ENCODE measurements at places on chromosomes 16 and 17.
A peak's percentile ranks its signal among the peaks of the same experiment; 100 is the strongest.

GRCh38 chr17:49959183-49959935 lies 9.6 kb upstream of the DLX4 start:
- no peak for DNase-seq

GRCh38 chr16:58862334-58863021 lies 128.4 kb upstream of the GOT2 start:
- no peak for DNase-seq

GRCh38 chr16:66933776-66934137 lies 445 bp downstream of the CIAO2B start:
- no peak for DNase-seq

DNA sequence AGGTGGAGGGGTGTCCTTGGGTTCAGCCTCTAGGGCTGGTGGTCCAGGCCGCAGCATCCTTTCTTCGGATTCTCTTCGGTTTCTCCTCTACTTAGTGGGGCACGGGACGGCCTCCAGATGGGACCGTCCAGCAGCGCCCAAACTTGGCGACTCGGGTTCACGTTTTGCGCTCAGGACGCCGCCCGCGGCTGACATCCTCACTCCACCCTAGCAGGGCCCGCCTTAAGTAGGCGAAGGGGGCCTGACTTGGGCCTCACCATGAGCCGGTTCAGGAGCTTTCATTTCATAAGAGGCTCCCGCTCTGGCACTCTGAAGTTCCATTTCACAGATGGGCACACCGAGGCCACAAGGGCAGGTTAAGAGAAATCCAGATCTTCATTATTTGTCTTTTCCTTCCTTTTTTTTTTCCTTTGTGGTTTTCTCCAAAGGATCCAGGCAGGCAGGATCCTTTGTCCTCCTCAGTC lies 141.2 kb downstream of the SEC14L1 start:
- peak; percentile 81 for DNase-seq

DNA sequence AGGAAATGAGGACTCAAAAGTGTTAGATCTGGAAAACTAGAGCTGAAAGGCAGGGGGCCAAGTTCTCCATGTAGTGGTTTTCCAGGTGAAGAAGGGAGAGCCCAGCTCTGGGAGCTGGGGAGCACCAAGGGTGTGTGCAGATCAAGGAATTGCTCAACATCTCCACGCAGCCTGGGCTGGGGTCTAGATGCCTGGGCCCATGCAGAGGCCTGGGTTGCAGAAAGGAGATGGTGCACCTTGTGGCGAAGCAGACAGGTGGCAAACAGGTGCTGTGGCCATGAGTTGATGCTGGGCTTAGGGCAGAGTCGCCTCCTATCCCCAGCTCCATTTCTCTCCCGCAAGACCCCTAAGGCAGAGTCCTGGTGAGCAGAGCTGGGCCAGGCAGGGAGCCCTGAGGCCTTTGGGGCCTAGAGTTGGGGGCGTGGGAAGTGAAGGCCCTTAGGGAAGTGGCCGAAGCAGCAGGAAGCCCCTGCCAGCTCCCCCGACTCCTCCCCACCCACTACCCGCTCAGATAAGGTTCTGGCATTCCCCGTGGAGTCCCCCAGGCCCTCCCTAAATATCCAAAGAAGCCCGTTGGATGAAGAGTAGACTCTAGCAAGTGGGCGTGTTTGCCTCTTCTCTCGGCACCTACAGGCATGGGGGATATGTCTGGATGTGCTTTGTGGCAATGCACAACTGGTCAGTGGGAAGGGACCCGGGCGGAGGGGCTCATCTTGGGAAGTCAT lies 777 bp downstream of the FOXN1 start:
- DNase-seq: no peak

DNA sequence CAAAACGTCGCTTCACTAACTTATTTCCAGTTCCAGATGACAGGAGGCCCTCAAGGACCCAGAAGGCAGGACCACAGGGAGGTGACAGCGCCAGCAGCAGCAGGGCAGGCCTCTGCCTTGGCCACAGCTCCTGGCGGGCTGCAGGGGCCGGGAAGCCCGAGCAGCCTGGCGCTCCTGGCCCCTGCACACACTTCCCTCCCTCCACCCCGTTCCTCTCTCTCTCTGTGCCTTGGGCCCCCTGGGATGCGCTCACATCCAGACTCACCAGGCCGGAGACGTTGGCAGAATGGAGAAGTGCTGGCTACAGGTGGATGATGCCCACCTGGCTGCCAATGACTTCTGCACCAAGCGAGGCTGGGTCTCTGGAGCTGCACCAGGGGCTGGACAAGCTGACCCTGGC lies 12.7 kb downstream of the ZNF594 start:
- no peak for DNase-seq

GRCh38 chr16:4847774-4848587 lies 700 bp downstream of the UBN1 start:
- peak; percentile 79 for DNase-seq

DNA sequence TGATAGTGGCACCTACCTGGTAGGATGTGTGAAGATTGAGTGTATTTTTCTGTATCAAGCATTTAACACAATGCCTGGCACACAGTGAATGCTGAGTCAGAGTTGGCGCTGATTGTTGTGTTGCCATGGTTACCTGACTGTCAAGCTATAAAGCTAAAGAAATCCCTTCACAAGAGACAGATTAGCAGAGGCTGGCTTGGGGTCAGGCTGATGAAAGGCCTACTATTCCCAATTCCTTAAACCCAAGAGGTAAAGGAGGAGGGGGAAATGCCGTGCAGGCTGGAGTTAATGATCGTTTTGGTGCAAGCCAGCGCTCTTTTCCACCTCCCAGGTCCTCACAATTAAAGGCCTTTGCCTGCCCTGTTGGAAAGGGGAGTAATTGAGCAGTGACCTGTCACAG lies 5.9 kb downstream of the CLEC19A start:
- no peak for DNase-seq

DNA sequence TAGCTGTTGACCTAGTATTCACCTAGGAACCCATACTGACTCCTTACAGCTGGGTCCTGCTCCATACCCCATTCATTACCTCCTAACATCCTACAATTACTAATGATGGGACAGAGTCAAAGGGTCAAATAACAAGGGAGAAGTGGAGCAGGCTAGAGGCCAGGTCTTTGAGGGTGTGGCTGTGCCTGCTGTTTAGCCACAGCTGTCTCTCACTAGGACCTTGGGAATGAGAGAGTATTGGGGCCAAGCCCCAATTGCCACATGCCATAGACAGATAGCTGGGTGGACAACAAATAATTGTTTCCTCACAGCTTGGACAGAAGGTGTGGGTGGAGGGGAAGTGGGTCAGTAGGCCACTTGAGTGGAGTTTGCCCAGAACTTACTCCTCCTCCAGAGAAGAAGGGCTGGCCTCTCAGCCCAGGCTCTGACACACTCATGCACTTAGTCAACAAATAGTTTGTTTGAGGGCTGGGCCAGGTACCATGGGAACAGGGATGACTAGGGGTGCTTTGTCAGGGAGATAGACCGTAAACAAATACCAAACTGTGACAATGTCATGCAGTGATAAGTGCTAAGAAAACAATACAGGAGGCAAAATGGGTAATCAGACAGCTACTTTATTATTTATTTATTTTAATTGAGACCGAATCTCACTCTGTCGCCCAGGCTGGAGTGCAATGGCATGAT lies 10.2 kb upstream of the CENPT start:
- DNase-seq: peak; percentile 84

GRCh38 chr17:50816771-50817751 lies 18.3 kb upstream of the WFIKKN2 start:
- peak; percentile 84 for DNase-seq

DNA sequence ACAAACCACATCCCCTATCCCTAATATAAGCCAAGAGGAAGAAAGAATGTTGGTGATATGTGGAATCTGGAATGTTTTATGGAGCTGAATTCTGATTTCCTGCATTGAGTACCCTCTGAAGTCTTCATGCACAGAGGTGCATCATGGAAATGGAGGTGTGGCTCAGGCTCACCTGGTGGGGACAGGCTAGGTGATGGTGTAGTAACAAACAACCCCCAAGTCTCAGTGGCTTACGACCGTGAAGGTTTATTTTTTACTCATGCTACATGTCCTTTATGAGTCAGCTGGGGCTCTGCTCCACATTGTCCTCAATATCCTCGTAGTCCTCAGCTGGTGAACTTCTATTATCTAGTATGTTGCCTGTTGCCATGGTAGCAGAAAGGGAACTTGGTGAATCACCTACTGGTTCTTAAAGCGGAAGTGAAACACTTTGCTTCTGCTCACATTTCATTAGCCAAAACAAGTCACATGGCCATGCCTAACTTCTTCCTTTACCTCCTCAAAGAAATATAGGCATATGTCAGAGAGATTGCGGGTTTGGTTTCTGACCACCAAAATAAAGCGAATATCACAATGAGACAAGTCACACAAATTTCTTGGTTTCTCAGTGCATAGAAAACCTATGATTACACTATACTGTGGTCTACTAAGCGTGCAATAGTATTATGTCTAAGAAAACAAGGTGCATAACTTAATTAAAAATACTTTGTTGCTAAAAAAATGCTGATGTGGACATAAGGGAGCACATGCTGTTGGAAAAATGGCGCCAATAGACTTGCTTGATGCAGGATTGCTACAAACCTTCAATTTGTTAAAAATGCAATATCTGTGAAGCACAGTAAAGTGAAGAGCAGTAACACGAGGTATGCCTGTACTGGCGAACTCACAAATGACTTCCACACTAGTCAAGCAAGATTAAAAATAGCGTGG lies at the start of gene PMFBP1:
PMFBP1 (minus strand) TSS at position 51 of the 930 bp plus-strand sequence. CDS start 947 bp downstream, outside the sequence.
- no peak for DNase-seq

GRCh38 chr16:60485872-60486489 lies 1550.3 kb downstream of the CDH8 start:
- DNase-seq: no peak

GRCh38 chr17:79981661-79982101 lies 54.0 kb downstream of the TBC1D16 start:
- DNase-seq: peak; percentile 46

GRCh38 chr16:53098526-53099317 lies 43.9 kb downstream of the CHD9 start:
- peak; percentile 86 for DNase-seq

DNA sequence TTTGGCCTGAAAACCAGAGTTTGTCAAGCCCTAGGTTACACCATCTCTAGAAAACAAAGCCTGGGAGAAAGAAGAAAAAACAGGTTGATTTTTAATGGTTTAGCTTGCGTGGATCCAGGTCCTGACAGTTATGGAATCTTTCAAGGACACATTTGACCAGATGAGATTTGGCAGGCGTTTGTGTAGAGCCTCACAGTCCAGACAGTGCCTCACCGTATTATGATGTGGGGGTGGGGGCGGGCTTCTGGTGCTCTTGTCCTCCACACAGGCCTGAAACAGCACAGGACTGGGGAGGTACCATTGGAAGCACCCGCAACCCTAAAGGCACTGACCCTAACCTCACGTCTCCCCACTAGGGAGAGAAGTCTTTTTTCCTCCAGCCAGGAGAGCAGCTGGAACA lies 19.6 kb downstream of the MVP start:
- no peak for DNase-seq

DNA sequence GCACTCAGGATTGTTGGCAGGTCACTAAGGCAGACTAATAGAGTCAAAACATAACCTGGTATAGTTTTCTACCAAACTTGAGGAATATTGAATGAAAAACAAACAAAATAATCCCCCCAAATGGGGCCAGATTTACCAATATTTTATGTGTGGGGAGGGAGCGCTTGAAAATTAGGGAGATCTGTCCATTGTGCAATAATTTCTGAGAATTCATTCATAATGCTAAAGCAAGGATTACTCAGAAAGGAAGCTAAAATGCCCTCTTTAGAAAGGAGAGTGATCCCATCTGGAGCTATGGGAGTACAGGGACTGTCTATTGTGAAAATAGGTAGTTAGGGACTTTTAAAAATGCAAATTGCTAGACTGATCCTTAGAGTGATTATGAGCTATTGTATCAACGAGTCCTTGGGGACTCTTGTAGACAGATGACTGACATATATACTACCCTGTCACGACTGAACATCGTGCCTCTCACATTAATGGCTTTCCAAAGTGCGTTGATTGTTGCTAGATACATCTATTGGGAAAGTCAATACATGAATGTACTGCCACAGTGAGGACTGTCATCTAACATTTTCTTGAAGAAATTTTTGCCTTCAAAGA lies 193.6 kb downstream of the AATF start:
- no peak for DNase-seq

DNA sequence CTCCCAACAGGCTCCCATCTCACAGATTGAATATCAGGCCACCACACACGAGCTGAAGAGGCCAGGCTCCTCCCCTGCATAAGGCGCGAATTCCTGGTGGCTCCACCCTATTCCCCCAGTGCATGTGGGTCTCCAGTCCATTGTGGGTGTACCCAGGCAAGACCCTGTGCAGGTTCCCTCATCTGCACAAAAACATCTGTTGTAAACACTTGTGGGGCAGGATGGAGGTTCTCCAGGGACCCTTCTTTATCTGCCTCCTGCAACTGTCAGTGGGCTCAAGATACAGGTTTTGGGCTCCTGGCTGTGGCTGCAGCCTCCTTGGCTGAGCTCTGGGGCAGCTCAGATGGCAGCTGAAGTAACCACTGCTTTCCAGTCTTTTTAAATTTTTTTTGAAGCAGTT lies 17.6 kb upstream of the LGALS9 start:
- no peak for DNase-seq

DNA sequence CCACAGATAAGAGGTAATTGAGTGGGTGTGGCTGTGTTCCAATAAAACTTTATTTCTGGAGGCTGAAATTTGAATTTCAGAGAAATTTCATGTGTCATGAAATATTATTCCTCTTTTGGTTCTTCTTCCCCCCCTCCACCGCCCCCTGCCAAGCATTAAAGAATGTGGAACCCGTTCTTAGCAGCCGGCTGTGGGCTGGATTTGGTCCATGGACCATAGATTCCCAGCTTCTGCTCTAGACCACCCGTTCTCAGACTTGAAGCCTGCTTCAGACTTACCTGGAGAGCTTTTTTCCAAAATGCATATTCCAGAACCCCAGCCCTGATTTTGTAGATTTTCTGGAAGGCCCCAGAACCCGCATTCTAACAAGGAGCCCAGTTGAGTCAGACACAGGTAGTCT lies 15.1 kb upstream of the LASP1NB start:
- DNase-seq: peak; percentile 5

- peak; percentile 62 for DNase-seq
Measured at GRCh38 chr17:81719410-81720266, 7.6 kb downstream of the SLC25A10 start.

GRCh38 chr17:45318561-45319230 lies 1.9 kb upstream of the MAP3K14 start:
- no peak for DNase-seq

- DNase-seq: no peak
Measured at GRCh38 chr17:75350706-75351105, 54.8 kb downstream of the GRB2 start.

DNA sequence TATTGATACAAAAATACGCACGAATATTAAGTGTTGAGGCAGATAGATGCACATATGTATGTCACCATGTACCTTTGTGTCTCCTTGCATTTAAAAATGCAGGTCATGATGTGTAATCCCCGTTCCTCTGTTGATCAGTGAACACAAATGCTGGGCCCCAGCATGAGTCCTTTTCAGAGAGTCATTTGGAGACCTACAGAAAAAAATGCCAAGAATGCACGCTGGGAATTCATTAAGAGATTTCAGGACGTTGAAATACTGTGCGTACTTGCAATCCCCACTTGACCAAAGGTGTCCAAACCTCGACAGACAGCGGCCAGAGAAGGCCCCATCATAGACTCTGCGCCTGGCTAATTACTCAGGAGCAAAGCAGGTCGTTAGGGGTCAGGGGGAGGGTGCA lies 496.0 kb downstream of the MAF start:
- DNase-seq: no peak

- no peak for DNase-seq
Measured at GRCh38 chr17:56679115-56679776, 85.7 kb downstream of the NOG start.

Measured in upper lobe of right lung (tissue), 1 donor.